ENCODE measurements at places on chromosomes 4 and X. TPM values are rescaled to one million over a fixed set of nuclear protein-coding genes. Genes with fewer than 3 reads are reported as not detected.
A peak's percentile ranks its signal among the peaks of the same experiment; 100 is the strongest.

Gene ADH7
- total RNA-seq, result 12.1 TPM

Gene MAML3
- 7.0 TPM for total RNA-seq

Gene GPR173
- 3.1 TPM for total RNA-seq

Gene SPANXD
- total RNA-seq, result not detected

- peak; percentile 83 for DNase-seq
Observed at GRCh38 chrX:102651242-102652011, at the start of gene GPRASP1. GPRASP1 (plus strand) TSS chrX:102651483; CDS start chrX:102653914, 2,431 bp downstream.

- no peak for DNase-seq
Observed at GRCh38 chr4:6005175-6005574, 13.1 kb downstream of the C4orf50 start.

- DNase-seq, result no peak
Observed at GRCh38 chrX:11543249-11543648, 122.5 kb downstream of the ARHGAP6 start.

DNA sequence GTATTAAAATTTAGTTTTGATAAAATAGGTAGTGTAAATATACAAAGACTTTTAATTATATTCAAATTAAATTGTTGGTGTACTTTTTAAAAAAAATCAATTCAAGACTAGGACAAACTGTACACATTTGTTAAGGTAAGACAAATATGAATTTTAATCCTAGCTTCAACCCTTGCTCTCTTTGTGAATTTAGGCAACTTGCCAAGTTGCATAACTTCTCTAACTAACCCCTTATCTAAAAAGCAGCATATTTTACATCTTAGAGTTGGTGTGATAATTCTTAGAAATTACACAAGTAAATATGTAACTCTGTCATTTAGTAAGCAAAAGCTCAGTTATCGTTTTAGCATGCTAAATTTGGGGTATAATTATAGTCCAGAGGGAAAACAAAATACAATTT lies 78.1 kb upstream of the FSTL5 start:
- DNase-seq, result peak; percentile 1

DNA sequence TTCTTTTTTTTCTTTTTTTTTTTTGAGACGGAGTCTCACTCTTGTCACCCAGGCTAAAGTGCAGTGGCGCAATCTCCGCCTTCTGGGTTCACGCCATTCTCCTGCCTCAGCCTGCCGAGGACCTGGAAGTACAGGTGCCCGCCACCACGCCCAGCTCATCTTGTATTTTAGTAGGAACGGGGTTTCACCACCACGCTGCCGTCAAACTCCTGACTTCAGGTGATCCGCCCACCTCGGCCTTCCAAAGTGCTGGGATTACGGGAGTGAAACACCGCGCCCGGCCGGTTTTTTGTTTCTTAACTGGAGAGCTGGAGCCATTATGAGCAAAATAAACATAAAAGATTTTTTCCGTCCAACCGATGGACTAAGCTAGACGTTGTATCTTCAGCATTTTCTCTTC lies 1.9 kb upstream of the WDR17 start:
- DNase-seq, result no peak

DNA sequence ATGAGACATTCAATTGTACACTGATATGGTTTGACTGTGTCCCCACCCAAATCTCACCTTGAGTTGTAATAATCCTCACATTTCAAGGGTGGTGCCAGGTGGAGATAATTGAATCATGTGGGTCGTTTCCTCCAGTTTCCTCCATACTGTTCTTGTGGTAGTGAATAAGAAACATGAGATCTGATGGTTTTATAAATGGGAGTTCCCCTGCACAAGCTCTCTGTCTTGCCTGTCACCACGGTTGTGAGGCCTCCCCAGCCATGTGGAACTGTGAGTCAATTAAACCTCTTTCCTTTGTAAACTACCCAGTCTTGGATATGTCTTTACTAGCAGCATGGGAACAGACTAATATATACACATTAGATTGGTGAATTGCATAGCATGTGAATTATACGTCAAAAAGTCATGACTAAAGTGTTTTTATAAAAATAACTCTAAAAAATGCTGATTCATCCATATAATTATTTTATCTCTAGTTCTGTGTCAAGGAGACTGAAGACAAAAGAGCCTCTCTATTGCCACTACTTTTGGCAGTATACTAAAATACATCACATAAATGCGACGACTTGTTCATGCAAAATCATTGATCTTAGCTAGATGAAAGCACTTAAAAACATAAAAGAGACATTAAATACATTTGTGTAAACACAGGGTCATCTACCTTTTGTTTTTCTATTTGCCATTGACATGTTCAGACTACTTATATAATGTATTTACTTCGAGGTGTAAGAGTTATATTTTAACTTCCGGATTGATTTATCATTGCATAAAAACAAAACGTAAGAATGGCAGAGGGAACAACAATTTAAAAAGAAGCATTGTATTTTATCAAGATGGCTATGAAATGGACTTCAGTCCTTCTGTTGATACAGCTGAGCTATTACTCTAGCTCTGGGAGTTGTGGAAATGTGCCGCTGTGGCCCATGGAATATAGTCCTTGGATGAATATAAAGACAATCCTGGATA lies 50.1 kb downstream of the YTHDC1 start:
- no peak for DNase-seq

GRCh38 chr4:95572304-95572991 lies 23.7 kb upstream of the UNC5C start:
- peak; percentile 27 for DNase-seq

DNA sequence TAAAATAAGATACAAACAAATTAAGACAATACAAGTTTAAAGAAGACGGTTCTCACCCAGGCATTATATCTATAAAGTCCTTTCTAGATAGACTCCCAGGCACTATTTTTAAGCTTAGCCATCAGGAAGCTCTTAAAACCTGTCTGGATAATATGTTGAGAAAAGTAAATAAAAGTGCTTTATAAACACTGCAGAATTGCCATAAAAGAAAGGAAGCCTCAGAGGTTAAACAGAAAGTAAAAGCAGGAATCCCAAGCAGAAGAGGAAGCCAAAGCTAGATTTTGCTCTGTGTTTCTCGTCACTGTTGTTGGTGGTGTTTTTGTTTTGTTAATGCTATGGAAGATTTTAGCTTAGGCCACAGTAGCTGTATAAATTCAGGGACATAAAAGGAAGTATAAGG lies 1267.3 kb downstream of the PCDH19 start:
- DNase-seq, result no peak

DNA sequence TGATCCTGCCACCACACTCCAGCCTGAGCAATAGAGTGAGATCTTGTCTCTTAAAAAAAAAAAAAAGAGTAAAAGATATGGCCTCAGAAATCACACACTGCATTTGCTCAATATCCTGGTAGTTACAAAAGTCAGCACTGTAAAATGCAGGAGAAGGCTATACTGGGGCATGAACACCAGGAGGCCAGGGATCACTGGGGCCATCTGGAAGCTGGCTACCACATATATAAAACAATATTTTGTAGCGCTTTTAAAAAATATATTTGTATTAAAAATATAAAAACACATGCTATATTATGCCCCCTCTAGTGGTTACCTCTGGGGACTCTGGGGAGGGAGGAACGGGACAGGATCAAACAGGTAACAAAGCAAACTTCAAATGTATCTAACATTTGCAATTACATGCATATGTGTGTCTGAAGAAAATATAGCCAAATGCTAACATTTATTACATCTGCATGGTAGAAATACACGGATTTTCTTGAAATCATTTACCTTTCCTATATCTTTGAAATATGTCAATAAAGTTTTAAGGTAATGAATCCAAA lies 4.0 kb downstream of the C4orf46 start:
- DNase-seq, result no peak

DNA sequence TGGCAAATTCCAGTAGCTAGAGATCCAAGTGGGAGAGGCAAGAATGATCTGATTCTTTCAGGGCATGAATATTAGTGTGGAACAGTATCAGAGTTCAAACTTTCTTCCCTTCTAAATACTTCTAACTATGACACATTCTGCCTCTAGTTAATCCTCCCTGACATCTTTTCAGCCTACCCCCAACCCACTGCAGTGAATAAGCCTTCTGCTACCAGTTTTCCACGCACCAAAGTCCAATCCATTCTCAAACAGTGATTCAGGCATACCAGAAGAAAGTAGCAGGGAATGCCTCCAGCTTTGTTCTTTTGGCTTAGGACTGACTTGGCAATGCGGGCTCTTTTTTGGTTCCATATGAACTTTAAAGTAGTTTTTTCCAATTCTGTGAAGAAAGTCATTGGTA lies 155.4 kb upstream of the FTHL17 start:
- DNase-seq, result no peak

DNA sequence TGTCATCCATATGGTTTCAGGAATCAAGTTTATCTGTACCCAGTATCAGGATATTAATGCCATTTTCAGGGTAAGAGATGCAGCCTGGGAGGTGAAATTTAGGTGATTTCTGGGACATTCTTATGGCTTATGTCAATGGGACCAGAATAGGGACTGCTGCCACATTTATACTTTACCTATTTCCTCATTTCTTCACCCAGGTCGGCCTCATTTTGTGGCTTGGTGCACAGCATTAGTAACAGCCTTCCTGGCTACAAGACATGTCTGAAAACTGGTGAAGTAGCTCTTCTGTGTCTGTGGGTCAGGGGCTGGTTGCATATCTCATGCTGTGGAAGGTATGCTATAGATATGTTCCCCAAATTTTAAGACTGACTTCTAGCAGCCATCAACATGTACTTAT lies 284.8 kb downstream of the AFF2 start:
- DNase-seq, result no peak

DNA sequence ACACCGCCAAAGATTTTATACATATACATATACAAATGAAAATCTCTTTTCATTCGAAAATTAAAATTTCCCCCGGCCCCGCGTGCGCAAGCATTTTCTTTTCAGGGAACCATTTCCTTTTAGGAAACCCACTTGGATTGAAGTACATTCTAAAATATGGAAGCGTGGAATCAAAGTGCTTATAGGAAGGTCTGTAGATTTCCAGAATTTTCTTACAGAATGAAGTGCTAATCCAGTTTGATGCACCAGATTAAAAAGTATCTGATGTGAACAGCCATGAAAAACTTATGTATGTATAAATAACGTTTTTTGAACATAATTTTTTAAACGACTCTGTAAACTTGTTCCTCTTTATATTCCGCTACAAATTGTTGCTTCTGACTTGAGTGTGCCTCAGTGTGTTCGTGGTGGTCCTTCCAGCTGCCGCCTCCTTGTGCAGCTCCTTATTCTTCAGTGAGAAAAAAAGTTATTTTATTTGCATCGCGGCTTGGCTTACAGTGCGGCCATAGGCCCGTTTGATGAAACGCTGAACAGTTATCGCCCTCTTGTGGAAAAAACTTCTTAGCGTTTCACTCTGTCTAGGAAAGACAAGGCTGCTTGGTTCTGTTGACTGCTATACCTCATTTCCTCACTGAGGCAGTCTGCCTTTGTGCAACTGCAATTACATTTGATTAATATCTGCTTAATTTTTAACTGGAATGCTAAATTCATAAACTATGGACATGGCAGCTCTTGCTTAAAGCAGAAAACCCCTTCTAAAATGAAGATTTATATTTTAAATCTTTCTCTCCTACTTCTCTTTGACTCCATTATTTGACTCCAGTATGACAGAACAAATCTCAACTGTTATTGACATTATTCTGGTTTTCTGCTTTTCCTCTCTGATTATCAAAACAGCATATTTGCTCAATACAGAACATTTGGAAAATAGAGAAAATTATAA lies 4.7 kb upstream of the NKX6-1 start:
- DNase-seq, result peak; percentile 90
